ENCODE measurements at places on chromosomes 12 and 14. TPM values are rescaled to one million over a fixed set of nuclear protein-coding genes. Genes with fewer than 3 reads are reported as not detected.

GRCh38 chr14:21526672-21527317 lies 649 bp upstream of the SALL2 start:
- DNase-seq, result no peak

DNA sequence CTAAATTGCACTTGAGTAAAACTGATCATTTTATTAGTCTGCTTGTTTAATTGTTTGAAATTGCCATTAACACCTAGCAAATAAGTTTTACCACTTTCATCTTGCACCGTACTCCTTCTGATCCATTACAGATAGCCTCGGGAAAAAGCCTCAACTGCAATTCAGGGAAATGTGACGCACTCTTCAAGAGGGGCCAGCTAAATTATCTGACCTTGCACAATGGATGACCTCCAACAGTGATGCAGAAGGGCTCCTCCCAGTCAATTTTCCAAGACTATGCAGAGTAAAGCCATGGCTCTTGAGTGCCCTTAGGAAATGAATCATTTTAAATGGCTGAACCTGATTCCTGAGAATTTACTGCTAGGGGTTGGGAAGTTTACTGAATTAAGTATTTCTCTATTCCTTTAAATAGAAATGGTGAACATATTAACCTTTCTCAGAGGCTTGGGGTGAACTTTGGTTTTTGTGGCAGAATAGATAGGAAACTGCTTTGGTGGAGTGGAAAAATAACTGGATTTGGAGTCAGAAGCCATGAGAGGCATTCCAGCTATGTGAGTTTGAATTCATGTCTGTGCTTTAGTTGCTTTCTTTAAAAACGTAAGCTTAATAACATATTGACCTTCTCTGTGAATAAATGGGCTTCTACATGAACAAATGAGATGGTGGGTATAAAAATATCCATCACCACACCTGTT lies 64.8 kb upstream of the OVCH1 start:
- no peak for DNase-seq

- no peak for DNase-seq
These were observed 7.3 kb downstream of the STAT6 start for GRCh38 chr12:57103856-57104255.

Gene SEC23A
- 137 TPM for total RNA-seq

Gene PAX9
- total RNA-seq, result under 0.01 TPM

Gene REP15
- total RNA-seq, result 3.0 TPM

Gene ZFP36L1
- total RNA-seq, result 7.3 TPM

DNA sequence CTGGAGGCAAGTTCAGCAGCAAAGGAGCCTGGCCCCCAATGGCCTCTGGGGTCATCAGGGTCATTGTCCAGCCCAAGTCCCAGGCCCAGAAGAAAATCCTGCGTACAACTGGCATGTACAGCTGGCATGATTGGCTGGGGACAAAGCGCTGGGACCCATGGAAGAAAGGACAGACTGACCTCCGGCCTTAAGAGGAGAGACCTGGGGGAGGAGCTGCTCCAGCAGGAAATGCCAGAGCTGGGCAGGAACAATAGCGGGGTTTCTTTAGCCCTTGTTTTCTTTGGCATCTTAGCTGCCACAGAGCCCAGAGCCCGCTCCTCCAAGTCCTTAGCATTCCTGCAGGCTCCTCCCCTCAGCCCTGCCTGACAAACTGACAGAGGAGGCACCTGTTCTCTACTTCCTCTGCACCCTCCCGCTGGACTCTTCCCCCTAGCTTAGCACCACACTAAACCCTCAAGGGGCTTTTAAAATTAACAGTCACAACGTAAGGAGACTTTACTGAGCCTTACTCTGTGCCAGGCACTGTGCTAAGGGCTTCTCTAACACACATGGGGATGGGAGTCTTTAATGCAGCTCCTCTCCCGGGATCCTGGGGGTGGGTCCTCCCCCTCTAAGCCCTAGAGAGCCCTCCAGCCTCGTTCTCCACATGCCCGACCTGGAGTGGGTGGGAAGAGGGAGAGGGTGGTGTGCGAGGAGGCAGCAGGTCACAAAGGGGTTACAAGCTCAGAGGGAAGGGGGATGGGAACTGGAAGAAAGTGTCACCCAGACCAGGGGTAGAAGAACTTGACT lies 1.8 kb upstream of the AQP5 start:
- no peak for DNase-seq

GRCh38 chr12:122393817-122394216 lies 28.7 kb downstream of the CLIP1 start:
- DNase-seq, result no peak

DNA sequence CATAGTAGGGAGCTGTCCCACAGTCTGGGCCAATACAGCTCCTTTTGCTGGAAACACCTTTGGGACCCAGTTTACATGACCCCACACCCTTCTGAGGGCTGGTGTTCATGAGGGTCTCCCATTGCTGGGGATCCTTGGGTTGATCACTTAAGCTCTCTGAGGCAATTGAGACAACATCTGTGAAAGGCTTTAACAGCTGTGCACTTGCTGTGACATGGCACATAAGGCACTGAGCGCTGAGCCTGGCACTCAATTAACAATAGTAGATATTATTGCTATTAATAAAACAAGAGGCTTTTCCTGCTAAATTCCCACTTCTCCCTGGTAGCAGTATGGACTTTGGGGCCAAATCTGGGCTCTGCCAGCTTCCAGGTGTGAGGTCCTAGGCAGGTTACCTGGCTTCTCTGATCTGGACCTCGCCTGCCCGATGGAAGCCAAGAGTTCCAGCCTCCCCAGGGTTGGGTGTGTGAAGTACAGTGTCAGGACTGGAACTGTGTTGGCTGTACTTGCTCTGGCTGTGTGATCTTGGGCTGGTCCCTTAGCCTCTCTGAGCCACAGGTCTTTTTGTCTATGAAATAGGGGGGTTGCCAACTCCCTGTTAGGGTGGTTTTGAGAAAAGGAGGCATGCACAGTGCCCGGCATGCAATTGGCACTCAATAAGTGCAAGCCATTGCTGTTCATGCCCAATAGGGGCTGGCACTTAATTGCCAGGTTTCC lies 3.1 kb downstream of the SH2B3 start:
- DNase-seq, result no peak

DNA sequence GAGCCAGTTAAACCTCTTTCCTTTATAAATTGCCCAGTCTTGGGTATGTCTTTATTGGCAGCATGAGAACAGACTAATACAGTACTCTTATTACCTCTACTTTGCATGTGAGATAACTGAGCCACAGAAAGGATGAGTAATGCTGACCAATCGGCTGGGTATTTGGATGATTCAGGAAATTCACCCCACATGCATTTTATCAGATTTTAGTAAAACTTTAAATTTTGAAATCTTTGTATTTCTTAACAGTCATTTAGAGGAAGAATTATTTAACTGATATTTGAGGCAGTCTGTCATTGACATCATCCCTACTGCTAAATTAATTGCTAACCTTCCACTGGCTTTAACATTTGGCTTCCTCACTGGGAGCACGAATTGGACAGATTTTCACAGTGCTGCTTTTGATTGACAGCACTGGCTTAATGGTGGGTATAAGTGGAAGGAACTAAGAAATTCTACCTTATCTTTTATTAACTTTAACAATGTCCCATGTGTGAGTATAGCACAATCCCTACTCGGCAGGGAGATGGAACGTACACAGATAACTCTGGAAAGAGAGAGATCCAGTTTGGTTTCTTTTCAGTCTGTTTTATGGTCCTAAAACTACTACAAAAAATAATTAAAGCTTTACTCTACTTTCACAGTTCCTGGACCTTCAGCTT lies 261.0 kb downstream of the DACT1 start:
- DNase-seq, result no peak

GRCh38 chr14:105161309-105161708 lies 7.3 kb downstream of the JAG2 start:
- DNase-seq, result no peak

Gene PTHLH
- not detected for total RNA-seq

Gene BCL11B
- 27.0 TPM for total RNA-seq

GRCh38 chr12:87596134-87596533 lies 433.1 kb downstream of the C12orf50 start:
- no peak for DNase-seq

Gene LRFN5
- 93.0 TPM for total RNA-seq

- DNase-seq, result peak; percentile 48
These were observed 4.5 kb upstream of the SETD1B start for GRCh38 chr12:121799156-121799841.

GRCh38 chr12:124627956-124628355 lies 60.5 kb upstream of the NCOR2 start:
- DNase-seq, result no peak

DNA sequence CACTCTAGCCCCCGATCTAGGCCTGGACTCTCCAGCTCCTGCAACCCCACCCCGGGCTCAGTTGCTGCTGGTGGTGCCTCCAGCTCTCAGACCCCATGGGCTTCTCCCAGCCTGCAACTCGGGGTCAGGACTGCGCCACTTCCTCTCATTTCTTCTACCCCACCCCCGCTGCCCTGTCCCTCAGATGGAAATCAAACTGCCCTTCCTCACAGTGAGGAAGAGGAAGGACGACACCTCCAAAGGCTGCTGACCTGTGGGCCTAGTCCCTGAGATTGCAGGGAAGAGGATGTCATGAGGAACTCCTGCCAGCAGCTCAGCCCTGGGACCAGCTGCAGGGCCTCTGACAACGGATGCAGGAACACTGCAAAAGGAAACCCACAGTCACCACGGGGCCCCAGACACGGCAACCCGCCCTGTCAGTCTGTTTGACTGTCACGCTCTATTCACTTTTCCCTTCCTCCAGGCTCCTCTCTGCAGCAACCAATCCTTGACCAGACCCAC lies 29.3 kb upstream of the PNMA1 start:
- DNase-seq, result no peak

Gene ATN1
- 9.2 TPM for total RNA-seq

DNA sequence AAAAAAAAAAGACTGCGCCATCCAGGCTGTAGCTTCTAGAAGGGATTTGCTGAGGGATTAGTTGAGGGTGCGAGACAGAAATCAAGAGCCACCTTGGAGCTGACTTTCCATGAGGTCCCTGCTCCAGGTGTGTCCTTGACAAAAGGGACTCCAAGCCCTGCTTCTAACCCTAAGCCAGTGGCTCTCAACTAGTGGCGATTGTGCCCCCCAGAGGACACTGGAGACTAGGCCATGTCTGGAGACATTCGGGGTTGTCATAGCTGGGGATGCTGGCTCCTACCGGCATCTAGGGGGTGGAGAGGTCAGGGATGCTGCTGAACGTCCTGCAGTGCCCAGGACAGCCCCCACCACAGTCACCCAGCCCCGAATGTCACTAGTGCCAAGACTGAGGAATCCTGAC lies 40.6 kb downstream of the SPRING1 start:
- no peak for DNase-seq

Gene CDK4
- 59.0 TPM for total RNA-seq

DNA sequence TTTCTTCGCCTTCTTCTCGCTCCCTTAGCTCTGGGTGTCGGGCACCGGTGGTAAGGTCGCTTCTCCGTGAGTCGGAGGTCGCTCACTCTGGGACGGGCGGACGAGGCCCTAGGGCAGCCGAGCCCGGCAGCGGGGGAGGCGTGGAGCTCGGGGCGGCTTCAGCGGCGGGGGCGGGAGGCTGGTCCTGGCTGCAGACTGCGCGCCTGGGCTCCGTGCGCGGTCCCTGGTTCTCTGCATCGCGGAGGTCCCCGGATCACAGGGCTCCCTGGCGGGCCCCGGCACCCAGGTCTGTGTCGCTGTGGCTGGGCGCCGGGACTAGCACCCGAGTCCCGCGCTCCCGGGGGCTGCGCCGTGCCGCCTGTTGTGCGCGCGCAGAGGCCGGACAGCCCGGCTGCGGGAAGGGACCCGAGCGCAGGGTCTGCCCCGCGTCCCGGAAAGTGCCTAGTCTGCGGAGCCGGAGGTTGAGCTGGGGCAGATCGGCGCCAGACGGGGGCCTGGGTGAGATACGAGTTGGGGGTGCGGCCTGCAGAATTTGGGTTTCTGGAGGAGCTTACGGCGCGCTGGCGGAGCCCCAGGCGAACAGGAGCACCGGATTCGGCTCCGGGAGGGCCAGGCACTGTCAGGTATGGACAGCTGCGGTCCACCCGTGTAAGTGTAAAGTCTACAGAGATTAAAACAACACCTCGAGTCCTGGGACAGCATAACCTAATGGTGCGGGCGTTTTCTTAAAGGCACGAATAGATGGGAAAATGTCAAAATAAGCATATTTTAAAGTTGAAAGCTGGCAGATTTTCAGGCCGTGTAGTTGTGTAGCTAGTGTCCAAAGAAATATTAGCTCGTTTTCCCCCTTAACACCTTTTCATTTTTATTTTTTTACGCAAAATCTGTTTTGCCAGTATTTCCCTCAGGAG lies 713 bp downstream of the FRMD6 start:
- DNase-seq, result peak; percentile 58

GRCh38 chr14:74548881-74549280 lies 55.3 kb downstream of the ISCA2 start:
- DNase-seq, result no peak

- no peak for DNase-seq
These were observed 174.1 kb upstream of the PDZRN4 start for GRCh38 chr12:41013881-41014642.

- no peak for DNase-seq
These were observed 118.7 kb upstream of the MDM1 start for GRCh38 chr12:68450947-68451260.

GRCh38 chr12:56118688-56119357 lies 757 bp downstream of the ZC3H10 start:
- DNase-seq, result no peak

GRCh38 chr12:46650688-46651087 lies 175.1 kb downstream of the SLC38A4 start:
- no peak for DNase-seq

Gene P2RX2
- total RNA-seq, result not detected

- no peak for DNase-seq
These were observed 78.1 kb downstream of the RPL10L start for GRCh38 chr14:46573498-46573897.

Gene ARHGDIB
- total RNA-seq, result 5.8 TPM

Gene NDUFB1
- total RNA-seq, result 158 TPM

DNA sequence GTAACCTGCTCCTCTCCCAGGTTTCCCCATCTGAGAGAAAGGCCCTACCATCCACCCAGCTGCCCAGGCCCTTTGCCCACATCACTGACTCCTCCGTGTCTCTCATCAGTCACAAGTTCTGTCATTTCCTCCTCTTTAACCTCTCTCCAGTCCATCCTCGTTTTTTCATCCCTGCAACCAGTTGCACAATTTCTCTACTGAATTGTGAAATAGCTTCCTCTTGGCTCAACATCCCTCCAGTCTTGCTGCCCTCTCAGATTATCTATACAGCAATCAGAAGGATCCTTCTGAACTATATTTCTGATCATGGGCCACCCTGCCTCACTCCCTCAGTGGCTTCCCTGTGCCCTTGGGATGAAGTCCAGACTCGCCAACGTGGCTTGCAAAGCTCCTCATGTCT lies 6.8 kb downstream of the FAM161B start:
- no peak for DNase-seq

- DNase-seq, result no peak
These were observed 2.6 kb upstream of the SLC35E3 start for GRCh38 chr12:68743356-68743755.
